NCI-H345 (cell line): ENCODE measurements at places on chromosomes 2 and 18.

- DNase-seq: no peak
Observed at GRCh38 chr2:68757081-68757480, 22.5 kb downstream of the ARHGAP25 start.

DNA sequence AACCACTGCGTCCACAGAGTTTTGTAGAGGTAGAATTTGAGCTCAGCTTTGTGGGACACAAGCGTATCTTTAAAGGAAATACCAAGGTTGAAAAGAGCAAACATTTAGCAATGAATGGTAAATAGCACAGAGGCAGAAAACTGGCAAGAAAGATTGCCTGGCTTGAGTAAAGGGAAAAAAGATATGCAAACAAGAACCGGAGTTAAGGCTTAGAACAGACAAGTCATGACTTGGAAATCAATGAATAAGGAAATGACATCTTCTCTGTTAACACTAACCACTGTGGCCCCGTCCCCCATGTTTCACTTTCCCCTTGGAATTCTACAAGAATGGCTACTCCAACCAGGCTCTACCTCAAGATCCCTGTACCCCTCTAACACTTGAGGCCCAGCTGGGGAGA is 3.8 kb downstream of the STAM2 start:
- DNase-seq: no peak

DNA sequence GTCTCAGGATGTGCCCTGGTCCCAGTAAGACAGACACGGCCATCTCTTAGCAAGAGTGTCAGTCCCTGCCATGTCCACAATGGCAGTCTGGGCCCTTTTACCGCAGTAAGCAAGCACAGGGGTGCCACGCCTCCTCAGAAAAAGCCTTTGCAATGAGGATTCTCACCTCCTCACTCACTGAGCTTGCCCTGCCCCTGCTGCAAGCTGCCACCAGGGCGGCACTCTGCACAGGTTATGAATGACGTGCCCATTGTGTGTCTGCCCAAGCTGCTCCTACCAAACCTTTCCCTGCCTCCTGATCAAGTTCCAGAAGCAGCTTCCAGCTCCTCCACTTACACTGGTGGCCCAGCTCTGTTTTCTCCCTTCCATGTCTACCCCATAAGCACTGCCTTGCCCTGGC is 23.3 kb downstream of the ERCC3 start:
- DNase-seq: no peak

DNA sequence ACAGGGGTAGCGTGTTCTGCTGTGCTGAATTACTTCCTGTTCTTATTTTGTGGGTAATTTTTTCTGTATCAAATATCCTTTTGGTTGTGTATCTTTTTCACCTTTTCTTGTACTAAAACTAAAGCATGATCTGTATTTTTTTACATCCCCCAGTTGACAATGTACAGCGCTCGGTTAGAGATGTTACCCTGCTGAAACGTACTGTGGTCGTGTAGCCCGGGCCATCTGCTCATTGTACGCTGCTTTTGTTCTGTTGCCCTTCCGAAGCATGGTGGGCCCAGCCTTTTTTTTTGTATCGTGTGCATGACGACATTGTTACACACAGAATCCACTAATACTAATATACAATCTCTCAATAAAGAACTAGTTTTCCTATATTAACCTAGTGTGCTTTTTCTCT is 233.1 kb downstream of the HAUS1 start:
- no peak for DNase-seq

GRCh38 chr2:219270055-219270372 is 9.2 kb upstream of the DNAJB2 start:
- DNase-seq: no peak
